ENCODE measurements at places on chromosomes 2 and 18.

- DNase-seq: no peak
Measured at GRCh38 chr2:134359367-134360081, 105.7 kb downstream of the MGAT5 start.

GRCh38 chr18:55079481-55080355 lies 120.5 kb upstream of the CCDC68 start:
- no peak for DNase-seq

- no peak for DNase-seq
Measured at GRCh38 chr2:9970200-9971044, 18.9 kb downstream of the GRHL1 start.

- no peak for DNase-seq
Measured at GRCh38 chr2:97991081-97991856, 4.5 kb downstream of the TMEM131 start.

DNA sequence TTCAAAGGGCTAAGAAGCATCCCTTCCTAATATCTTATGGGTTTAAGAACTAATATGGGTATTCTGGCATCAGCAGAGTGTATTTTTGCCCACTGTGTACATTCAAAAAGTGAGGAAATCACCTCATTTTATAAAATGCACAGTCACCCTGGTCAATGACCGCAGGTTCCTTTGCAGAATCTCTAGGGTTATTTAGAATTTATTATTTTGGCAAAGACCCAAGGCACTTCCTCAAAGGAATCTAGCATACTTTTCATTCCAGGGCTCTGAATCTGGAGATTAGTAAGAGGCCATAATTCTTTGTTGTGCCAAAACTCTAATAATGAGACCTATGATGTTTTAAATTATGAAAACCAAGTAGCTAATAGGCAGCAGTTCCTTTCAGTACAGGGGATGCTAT lies 27.2 kb upstream of the CDH2 start:
- DNase-seq: no peak

DNA sequence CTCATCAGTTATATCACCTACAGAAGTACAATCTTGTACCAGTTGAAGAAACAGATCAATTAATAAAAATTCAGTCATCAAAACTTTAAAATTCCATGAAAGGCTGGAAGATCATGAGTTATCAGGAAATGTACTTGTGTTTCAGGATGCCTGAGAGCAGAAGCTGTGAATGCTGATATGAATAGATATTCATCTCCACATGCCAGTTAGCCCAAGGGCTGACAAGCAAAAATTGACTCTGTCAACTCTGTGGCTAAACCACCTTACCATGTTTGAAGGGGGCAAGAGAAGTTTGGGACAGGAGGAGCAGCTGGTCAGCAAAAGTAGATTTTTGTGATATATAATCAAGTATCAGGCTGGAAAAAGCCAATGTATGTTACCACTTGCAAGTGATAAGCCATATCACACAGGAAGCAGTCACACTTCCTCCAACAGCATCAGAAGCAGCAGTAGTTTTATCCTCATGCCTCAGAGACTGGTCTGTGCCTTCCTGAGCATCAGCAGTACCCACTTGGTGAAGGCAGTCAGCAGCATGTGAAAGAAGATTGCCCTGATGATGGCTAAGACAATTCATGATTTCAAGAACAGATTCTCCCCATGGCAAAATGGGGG lies 328.2 kb upstream of the CNTNAP5 start:
- no peak for DNase-seq

DNA sequence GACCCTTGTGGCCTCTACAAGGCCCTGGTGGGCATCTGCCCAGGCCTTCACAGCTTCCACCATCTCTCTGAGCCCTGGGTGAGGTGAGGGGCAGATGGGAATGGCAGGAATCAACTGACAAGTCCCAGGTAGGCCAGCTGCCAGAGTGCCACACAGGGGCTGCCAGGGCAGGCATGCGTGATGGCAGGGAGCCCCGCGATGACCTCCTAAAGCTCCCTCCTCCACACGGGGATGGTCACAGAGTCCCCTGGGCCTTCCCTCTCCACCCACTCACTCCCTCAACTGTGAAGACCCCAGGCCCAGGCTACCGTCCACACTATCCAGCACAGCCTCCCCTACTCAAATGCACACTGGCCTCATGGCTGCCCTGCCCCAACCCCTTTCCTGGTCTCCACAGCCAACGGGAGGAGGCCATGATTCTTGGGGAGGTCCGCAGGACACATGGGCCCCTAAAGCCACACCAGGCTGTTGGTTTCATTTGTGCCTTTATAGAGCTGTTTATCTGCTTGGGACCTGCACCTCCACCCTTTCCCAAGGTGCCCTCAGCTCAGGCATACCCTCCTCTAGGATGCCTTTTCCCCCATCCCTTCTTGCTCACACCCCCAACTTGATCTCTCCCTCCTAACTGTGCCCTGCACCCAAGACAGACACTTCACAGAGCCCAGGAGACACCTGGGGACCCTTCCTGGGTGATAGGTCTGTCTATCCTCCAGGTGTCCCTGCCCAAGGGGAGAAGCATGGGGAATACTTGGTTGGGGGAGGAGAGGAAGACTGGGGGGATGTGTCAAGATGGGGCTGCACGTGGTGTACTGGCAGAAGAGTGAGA lies 2.0 kb downstream of the PROC start:
- DNase-seq: no peak

- no peak for DNase-seq
Measured at GRCh38 chr2:109385506-109385905, 228.3 kb downstream of the SEPTIN10 start.

GRCh38 chr2:120926463-120927264 lies 191.0 kb downstream of the GLI2 start:
- DNase-seq: no peak

DNA sequence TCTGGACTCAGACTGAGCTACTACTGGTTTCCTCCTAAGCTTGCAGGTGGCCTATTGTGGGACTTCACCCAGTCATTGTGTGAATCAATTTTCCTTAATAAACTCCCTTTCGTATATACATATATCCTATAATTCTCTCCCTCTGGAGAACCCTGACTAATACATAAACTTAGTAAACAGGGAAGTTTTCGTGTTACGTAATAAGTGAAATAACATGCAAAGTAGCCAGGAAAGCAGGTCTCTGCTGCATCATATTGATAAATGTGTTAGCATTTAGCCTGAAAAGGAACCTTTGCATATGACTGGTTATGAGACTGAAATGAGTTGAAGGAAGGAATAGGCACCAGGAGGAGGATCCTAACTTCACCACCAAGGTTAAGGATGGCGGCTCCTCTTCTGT lies 527.2 kb upstream of the FAM98A start:
- no peak for DNase-seq

DNA sequence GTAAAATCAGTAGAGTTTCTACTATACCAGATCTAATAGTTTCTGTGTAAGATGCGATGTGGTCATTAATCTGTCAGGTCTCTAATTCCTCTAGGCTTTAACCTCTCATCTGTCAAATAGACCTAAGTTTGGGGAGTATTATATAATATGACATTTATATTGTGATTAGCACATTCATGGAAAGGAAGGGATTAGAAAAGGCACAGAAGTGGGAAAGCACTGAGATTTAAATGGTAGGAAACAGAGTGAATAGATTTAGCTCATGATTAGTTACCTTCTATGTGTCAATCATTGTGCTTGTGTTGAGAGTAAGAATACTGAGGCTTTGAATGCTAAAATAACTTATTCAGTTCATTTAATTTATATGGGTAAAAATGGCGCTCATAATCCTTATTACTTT lies 118.0 kb downstream of the LRP1B start:
- DNase-seq: no peak

DNA sequence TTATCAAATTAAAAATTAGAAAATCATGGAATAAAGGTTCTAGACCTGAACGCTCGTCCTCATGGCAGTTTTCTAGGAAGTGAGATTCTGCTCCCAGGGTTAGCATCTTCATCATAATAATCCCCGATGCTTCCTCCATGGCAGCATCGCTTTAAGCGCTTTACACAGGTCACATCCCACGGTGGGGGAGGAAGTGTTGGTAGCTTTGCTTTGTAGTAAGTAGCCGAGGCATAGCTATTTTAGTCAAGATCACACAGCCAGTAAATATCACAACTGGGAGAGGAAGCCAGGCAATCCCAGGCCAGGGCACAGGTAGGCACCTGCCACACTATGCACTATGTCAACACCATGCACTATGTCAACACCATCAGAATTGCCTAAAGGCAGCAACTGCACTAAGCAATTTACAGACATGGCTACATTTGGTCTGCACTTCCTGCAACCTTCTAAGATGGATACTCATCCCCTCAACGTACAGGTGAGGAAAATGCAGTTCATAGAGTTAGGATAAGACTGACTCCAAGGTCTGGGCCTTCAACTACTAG lies 205.5 kb downstream of the FBXO15 start:
- no peak for DNase-seq

GRCh38 chr18:2400701-2401196 lies 170.6 kb downstream of the METTL4 start:
- DNase-seq: no peak

DNA sequence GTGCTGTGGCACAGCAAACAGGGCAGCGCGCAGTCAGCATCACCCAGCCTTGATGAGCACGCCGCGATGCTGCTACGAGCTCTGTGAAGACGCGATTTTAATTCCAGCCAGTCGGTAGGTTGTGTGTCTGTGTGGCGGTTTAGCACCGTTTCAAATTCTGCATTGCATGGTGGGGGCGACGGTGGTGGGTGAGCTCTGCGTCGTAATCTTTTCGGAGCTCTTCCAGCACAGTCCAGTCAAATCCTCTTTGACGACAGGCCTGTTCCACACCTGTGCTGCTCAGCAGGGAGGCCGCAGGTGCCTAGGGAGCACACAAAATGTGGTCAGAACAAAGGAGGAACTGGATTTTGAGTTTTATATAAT lies 8.6 kb downstream of the ALLC start:
- no peak for DNase-seq
